GOT3 (cell line): ENCODE measurements at places on chromosomes 5 and 9.

DNA sequence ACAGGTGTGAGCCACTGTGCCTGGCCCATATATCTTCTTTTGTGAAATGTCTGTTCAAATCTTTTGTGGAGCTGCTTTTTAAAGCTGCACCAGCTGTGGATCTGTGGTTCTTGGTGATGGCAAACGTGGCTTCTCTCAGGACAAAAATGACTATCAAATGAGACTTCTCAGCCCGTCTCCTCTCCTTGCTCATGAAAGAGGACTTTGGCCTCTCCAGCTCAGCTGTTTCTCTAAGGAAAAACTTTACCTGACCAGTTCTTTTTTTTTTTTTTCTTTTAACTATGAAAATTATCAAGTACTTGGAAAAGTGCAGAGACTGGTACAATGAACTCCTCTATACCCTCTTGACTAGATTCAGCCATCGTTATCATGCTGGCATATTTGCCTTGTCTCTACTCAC, 44.8 kb downstream of the RALGPS1 start:
- no peak for DNase-seq

DNA sequence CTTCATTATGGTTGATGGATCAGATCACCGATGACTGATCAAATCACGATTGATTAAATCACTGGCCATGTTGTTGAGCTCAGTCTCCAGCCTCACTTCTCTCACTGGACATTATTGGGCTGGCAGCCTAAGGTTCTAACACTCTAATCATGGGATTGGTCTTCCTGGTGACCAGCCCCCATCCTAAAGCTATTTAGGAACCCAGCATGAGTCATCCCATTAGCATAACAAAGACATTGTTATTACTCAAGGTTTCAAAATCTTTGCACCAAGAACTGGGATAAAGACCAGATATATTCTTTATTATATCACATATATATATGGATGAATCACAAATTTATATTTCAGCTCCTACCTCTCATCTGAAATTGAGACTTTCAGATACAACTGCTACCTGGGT, 272.1 kb upstream of the IL12B start:
- DNase-seq = no peak

- no peak for DNase-seq
Measured at GRCh38 chr9:4489919-4490704, at the start of gene SLC1A1. SLC1A1 (plus strand) TSS chr9:4490468; CDS start chr9:4490680, 212 bp downstream.

- no peak for DNase-seq
Measured at GRCh38 chr5:78295035-78295961, 800 bp upstream of the AP3B1 start.

GRCh38 chr5:150757087-150757649, 1.6 kb downstream of the DCTN4 start:
- DNase-seq = no peak

DNA sequence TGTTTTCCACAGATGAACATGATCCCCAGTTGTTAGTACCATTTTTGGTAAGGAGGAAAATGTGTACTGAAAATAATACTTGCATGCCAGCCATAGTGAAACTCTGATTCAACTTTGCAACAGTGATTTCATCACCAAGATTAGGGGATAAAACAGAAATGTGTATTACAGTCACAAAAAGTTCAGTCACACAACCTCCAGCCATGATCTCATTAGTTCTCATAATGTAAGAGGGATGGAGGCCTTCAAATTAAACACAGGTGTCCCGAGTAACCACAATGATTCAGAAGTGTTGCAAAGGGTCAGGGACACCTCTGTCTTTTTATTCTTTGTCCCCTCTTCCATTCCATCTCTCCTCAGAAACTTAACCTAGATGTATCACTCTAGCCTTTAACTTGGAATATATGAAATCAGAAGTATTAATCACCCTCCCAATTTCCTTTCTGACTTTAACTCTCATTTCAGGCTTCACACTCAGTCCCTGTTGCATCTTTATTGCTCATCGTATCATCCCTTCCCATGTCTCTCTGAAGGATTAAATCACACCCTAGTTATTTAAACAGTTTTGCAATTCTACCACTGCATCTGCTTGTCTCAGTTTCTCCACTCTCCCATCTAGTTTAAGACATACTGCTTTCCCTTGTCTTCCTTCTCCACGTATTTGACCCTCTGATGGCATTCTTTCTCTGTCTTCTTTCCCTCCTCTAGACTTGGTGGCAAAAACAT, 291.2 kb downstream of the ADAMTS6 start:
- DNase-seq = no peak
